ENCODE measurements at places on chromosomes 2 and 18. TPM values are rescaled to one million over a fixed set of nuclear protein-coding genes. Genes with fewer than 3 reads are reported as not detected.

- DNase-seq, result peak; percentile 95
Measured at GRCh38 chr18:7417727-7418126, 149.4 kb upstream of the PTPRM start.

- DNase-seq, result no peak
Measured at GRCh38 chr2:133167990-133168389, 400.3 kb downstream of the NCKAP5 start.

GRCh38 chr2:74735009-74735408, 81.0 kb downstream of the SEMA4F start:
- no peak for DNase-seq

DNA sequence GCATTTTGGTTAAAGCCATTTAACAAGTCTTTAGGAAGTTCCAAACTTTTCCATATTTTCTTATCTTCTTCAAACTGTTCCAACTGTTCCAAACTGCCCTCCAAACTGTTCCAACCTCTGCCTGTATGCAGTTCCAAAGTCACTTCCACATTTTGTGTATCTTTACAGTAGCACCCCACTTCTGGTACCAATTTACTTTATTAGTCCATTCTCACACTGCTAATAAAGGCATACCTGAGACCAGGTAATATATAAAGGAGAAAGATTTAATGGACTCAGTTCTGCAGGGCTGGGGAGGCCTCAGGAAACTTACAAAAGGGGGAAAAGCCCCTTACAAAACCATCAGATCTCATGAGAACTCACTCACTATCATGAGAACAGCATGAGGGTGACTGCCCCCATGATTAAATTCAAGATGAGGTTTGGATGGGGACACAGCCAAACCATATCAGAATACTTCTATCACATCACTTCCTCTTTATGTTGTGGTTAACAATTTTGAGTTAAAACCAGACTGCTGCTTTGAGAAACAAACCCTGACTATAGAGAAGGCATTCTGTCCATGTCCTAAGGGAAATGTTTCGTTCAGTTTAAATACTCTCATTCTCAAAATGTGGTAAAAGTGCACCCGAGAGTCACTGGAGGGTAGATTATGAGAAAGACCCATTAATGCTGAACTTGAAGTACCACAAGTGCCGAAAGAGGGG, 11.0 kb downstream of the IL18R1 start:
- DNase-seq, result no peak

GRCh38 chr18:12895626-12896025, 11.6 kb upstream of the PTPN2 start:
- no peak for DNase-seq

- no peak for DNase-seq
Measured at GRCh38 chr2:143246815-143247744, 117.9 kb downstream of the ARHGAP15 start.

- DNase-seq, result no peak
Measured at GRCh38 chr2:42342795-42343241, 18.2 kb downstream of the COX7A2L start.

GRCh38 chr2:72993147-72993932, 76.0 kb downstream of the EMX1 start:
- DNase-seq, result peak; percentile 63

GRCh38 chr2:72113847-72114692, 33.6 kb downstream of the CYP26B1 start:
- no peak for DNase-seq

DNA sequence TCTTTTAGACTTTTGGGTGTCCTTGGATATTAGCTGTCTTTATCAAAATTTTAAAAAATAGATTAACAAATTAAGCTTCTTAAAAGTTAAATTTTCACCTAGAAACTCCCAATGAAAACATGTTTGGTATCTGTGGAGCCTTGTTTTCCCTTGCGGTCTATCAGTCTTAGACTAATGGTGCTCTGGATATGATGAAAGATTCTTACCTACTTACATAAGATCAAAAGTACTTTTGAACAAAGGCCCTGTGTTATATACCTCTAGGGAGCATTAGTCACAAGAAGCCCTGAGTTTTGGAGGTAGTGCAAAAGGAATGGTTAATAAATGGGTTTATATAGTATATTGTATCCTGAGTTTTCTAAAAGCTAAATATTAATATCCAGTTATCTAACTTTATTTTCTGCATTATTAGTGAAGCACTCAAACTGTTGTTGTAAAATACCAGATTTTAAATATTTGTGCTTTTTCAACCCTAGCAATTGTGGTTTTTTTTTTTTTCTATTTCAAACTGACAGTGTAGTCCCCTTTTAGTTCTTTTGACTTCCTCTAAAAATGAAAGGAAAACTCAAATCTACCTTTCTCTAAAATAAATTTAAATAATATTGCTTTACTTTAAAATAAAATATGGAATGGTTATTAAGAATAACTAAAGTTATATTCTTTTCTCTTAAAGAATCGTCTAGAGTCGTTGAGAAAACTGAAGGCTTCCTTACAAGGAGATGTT, 18.1 kb downstream of the NDC80 start:
- peak; percentile 56 for DNase-seq

DNA sequence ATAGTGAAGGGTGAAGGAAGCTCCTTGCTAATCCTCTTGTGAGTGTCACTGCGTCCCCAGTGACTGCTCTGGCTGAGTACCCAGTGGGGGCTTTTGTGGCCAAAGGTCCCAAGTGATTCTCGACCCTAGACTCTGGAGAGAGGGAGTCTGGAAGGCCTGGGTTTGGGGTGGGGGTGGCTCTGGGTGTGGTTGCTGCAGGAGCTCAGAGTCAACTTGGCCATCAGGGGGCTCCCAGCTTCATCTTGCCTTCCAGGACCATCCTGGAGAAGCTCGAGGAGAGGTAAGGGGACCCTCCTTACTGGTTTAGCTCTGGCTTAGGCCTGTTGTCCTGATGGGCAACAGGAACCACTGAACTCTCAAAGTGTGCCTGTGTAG, 592 bp downstream of the PSD4 start:
- no peak for DNase-seq

DNA sequence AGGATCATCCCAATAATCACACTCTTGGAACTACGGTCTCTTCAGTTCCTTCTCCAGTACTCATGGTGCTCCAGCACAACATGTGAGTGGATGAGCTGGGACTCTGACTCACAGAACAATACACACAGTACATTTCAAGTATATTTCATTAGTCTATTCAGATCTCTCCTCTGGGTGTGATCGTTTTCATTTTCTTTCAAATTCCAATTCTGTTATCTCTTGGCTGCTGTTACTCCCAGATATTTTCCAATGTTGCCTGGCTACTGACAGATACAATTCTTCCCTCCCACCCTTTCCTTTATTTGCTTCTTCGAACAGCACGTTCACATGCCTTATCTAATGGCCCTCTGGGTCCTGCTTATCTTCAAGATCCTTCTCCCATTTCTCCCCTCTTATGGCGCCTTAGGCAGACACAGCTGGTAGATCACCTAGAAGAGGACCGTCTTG, 216.0 kb downstream of the ACKR3 start:
- no peak for DNase-seq

DNA sequence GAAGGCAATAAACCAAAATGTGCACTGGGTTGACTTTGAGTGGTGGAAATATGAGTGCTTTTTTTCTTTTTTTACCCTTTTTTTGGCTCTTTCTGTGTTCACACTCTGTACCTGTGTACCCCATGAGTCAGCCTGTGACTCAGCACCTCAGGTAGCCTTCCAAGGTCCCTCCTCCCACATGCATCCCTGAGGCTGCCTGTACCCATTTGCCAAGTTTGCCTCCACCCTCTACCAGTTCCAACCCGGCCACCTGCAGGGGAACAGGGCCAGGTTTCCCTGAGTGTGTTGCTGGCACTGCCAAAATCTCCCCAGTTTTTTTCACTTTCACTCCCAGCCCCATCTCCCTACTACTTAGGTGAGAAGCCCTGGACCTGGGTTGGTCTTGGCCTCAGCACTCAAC, 14.0 kb downstream of the CXCR1 start:
- DNase-seq, result peak; percentile 97

- peak; percentile 94 for DNase-seq
Measured at GRCh38 chr2:17416884-17417391, 101.3 kb downstream of the RAD51AP2 start.

GRCh38 chr18:62131301-62131909, 55.5 kb downstream of the PIGN start:
- DNase-seq, result peak; percentile 75

DNA sequence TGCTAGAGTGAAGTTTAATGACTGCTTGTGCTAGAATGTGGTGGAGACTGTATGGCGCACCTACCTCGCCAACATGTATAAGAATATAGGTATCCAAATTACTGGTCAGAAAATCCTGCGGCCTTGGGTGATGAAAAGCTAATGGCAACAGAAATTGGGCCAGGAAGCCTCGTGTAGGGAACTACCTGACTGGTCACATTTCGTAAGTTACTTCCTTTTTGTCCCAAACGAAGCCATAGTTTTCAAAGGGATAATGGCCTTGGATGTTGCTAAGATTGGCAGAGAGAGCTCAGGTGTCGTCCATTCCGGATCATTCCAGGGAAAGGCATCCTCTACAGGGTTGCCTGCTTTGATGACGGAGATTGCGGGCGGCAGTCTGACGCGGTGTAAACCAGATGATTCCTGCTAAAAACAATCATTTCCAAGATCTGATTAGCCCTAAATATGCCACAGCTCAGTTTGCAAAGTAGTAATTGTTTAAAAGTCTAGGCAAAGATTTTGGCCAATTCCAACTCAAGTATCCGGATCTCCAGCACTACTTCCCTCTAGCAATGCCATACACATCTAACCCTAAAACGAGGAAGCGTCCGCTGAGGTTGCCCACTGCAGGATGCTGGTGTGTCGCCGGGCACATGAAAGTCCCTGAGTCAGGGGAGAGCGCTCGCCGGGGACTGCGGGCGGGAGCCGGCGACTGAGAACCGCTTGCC, 708 bp upstream of the MALT1 start:
- DNase-seq, result peak; percentile 33

GRCh38 chr2:169254774-169255173, 107.6 kb downstream of the LRP2 start:
- DNase-seq, result no peak

- DNase-seq, result no peak
Measured at GRCh38 chr2:179555691-179556283, 291.2 kb upstream of the SESTD1 start.

GRCh38 chr2:175293776-175294175, 112.3 kb upstream of the ATP5MC3 start:
- DNase-seq, result peak; percentile 24

Gene WNT10A
- not detected for total RNA-seq

Gene TRIM54
- not detected for total RNA-seq

Gene CRACDL
- total RNA-seq, result 12.9 TPM

Gene DSG1
- not detected for total RNA-seq

Gene NR4A2
- 2.6 TPM for total RNA-seq

Gene RGPD6
- 16.7 TPM for total RNA-seq

Gene STPG4
- total RNA-seq, result 0.83 TPM

Gene BOK
- total RNA-seq, result 15.5 TPM

Gene FECH
- total RNA-seq, result 23.4 TPM

Gene XDH
- total RNA-seq, result 47.5 TPM

Gene BCL2
- total RNA-seq, result 3.0 TPM

Gene CACNB4
- total RNA-seq, result 0.49 TPM

Gene ERFE
- total RNA-seq, result 18.1 TPM

Gene SLC9A2
- total RNA-seq, result 0.09 TPM

Gene ESPNL
- not detected for total RNA-seq

Gene IL1A
- 170 TPM for total RNA-seq

All from MCF 10A (cell line).